Transverse colon (tissue), 4 donors: ENCODE measurements at places on chromosomes 5 and 9. TPM values are rescaled to one million over a fixed set of nuclear protein-coding genes. Genes with fewer than 3 reads are reported as not detected.

The MUSK gene
- not detected for total RNA-seq

The PCDHGB1 gene
- 10.5 TPM for total RNA-seq

The SLC25A48 gene
- 1.8 TPM for total RNA-seq

The WNT8A gene
- not detected for total RNA-seq

The PALM2AKAP2 gene
- 0.37 TPM for total RNA-seq

DNA sequence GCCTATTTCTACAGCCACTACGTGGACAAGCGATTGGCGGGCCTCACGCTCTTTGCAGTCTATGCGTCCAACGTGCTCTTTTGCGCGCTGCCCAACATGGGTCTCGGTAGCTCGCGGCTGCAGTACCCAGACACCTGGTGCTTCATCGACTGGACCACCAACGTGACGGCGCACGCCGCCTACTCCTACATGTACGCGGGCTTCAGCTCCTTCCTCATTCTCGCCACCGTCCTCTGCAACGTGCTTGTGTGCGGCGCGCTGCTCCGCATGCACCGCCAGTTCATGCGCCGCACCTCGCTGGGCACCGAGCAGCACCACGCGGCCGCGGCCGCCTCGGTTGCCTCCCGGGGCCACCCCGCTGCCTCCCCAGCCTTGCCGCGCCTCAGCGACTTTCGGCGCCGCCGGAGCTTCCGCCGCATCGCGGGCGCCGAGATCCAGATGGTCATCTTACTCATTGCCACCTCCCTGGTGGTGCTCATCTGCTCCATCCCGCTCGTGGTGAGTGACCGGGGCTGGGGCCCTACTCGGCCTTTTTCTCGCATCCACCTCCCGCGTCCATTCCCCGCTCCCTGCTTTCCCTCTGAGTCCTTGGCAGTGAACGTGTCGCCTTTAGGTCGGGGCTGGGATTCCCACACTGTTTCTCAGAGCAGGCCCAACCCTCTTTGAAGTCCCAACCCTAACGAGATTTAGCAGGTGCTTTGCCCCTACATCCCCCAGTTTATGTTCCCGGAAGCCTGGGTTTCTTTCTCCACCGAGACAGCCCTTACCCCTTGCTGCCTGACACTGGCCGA is 1.8 kb downstream of the PTGER4 start:
- H3K27me3 ChIP-seq, result no peaks in the 10 kb centered on the region
- peaks cover 20% of the 10 kb centered on the region for H3K4me1 ChIP-seq
- peak overlapping the region; percentile 95 for H3K27ac ChIP-seq
- H3K36me3 ChIP-seq, result peaks cover 7% of the 10 kb centered on the region

GRCh38 chr9:105295986-105296385 is 51.5 kb downstream of the SLC44A1 start:
- H3K4me3 ChIP-seq, result no peak overlapping the region
- no peak for DNase-seq
- H3K27me3 ChIP-seq, result no peaks in the 10 kb centered on the region
- peaks cover 19% of the 10 kb centered on the region for H3K4me1 ChIP-seq
- H3K36me3 ChIP-seq, result no peaks in the 10 kb centered on the region

DNA sequence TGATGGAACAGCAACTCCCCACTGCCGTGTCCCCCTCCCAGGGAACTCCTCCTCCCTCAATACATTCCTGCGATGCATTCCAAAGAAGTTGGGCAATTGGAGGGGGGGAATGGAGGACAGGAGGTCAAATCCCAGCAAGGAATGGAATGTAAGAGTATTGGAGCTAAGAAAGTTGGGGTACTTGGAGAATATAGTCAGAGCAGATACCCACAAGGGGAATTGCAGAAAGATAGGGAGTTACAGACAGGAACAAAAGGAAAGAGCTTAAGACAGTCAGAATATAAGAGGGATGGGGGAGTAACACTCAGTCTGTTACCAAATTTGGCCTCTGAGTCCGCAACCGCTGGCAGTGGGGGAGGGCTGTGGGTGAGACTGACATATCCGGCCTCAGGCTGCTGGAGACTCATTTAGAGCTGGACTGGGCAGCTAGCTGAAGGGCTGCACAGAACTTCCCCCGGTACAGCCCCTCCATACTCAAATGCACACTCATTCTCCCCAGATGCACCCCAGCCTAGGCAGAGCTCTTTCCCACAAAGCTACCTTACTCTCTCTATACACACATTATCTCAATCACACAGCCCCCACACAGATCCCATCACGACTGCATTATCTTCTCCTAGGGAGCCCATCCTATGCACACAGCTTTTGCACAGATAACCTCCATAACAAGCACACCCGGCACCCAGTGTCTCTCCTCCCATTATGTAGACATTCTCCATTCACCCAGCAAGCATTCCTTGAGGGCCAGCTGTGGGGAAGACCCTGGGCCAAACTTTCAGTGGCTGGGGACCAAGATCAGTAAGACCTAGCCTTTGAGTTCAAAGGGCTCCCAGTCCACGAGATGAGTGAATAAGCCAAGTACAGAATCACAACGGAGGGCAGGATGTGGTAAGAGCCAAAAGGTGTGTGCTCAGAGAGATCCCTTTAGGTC is 3.7 kb downstream of the TLN1 start:
- peak overlapping the region; percentile 74 for H3K4me3 ChIP-seq
- no peaks in the 10 kb centered on the region for H3K27me3 ChIP-seq
- H3K27ac ChIP-seq, result peak overlapping the region; percentile 96
- H3K36me3 ChIP-seq, result peaks cover 24% of the 10 kb centered on the region
- peak; percentile 78 for DNase-seq

DNA sequence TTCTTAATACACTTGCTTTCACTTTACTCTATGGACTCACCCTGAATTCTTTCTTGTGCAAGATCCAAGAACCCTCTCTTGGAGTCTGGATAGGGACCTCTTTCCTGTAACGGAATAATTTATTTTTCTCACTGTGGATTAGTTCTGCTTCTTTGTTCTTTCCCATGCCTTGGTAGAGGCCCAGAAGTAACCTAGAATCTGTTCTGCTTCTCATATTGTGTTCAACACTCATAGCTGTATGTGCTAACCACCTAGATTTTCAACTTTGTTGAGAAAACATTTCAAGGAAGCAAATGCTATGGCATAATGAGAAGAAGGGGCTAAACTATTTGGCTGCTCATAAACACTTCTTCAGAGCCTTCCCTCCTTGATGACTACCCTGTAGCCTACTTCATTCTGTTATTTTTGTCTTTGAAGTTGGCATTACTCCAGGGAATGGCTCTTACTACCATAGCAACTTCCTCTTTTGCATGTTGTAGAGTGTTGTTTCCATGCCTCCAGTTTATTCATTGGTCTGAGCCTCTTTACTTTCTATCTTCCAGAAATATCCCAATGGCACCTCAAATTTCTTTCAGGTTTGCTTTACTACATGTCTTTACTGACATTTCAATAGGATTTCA is 74.3 kb downstream of the KIAA0825 start:
- H3K27me3 ChIP-seq, result no peaks in the 10 kb centered on the region
- no peak overlapping the region for H3K27ac ChIP-seq
- H3K4me1 ChIP-seq, result no peaks in the 10 kb centered on the region
- H3K36me3 ChIP-seq, result no peaks in the 10 kb centered on the region

- H3K4me1 ChIP-seq, result no peaks in the 10 kb centered on the region
- H3K27me3 ChIP-seq, result no peaks in the 10 kb centered on the region
- H3K36me3 ChIP-seq, result no peaks in the 10 kb centered on the region
- H3K4me3 ChIP-seq, result no peak overlapping the region
- DNase-seq, result no peak
Observed at GRCh38 chr5:153900703-153901395, 137.9 kb downstream of the FAM114A2 start.
